ENCODE measurements at places on chromosomes 11 and 22. TPM values are rescaled to one million over a fixed set of nuclear protein-coding genes. Genes with fewer than 3 reads are reported as not detected.

ELFN2 gene
- total RNA-seq = 0.10 TPM

DNA sequence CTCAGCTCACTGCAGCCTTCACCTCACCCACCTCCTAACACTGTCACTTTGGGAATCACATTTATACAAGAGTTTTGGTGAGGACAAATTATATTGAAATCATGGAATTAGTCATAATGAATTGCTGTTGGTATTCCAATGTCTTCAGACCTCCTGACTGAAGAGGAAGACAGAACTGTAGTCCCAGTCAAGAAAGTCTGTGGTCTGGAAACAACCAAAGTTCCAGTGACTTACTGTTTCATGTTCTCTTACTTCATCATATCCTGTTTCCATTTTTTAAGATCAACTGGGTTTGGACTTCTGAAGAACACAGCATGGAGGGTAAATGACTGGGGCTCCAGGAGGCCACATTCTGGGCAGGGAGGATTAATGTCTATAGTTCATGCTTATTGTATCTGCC lies 43.0 kb upstream of the HIPK3 start:
- no peak for DNase-seq

DEAF1 gene
- 77.1 TPM for total RNA-seq

DNA sequence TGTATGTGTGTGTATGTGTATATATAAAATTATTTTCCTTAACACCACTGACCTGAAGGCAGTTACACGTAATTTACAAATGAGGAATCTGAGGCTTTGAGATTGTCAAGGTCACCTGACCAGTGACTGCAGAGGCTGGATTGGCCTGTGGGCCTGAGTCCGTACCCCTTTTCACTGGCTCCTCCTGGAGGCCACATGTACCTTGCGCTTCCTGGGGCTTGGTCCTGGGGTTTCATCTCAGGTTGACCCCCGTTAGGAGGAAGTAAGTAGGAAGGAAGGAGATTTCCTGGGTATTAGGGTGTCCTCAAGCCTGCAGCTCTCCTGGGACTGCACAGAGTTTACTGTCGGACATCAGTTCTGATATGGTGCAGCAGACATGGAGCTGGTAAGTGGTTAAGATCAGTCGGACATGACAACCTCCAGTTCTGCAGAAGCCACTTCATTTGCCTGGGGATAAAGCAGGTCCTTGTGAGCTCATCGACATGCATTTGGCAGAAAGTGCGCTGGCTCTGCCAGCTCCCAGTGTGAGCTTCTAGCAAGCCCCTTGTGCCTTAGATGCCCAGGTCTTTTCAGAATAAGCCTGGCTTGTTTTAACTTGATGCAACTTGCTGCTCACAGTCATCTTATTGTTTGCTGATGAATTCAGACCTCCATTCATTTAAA lies 36.6 kb downstream of the ST3GAL4 start:
- DNase-seq = no peak

DNA sequence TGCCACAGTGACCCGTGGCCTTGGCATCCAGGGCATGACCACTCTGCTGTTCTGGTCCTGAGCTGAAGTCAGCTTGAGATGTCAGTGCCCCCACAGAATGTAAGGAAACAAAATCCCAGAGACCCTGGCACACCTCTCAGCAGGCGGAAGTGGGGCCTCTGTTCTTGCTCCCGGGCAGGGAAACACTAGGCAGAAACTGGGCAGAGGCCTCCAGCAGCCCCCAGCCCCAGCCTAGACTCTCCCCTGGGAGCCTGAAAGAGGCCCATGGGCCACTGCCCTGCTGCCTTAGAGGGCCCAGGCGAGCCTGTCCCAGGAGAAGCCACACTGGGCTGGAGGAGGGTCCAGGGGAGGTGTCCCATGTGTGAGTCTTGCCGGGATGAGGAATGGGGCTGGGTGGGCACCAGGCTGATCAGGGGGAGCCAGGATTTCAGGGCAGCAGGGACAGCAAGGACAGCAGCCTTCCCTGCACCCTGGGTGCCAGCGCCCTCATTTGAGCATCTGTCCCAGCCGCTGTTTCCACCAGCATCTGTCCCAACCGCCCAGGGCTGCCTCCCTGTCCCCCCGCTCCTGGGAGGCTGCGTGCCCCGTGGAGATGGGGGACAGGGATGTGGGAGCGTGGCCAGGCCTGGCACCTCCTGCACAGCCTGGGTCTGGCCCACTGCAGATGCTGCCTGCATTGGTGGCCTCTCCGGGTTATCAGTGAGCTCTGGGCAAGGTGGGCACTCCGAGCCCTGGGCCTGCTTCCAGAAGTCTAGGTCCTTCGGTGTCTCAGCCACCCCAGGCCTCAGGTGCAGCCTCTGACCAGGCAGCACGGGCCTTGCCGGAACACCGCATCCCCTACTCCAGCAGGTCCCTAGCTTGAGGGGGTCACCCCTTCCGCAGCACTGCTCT lies 1072.4 kb downstream of the BRD1 start:
- DNase-seq = no peak

TMEM86A gene
- 5.4 TPM for total RNA-seq

- DNase-seq = no peak
Observed at GRCh38 chr11:134609361-134610115, 197.5 kb upstream of the B3GAT1 start.

DNA sequence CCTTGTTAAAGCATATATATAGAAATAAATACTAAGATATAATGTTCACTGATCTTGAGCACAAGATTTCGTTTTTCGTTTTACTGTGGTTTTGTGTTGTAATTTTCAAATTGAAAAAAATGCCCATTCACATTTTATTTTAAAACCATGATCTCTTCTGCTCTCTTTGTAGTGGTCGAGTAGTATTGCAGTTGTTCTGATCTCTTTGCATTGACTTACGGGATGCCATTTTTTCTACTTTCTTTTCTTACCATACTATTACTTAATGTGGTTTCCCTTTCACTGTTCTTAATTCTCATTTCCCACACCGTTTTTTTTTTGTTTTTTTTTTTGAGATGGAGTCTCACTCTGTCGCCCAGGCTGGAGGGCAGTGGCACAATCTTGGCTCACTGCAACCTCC lies 289.6 kb downstream of the DYNC2H1 start:
- no peak for DNase-seq

- no peak for DNase-seq
Observed at GRCh38 chr22:23419931-23420330, 160.2 kb downstream of the IGLL1 start.

RIC3 gene
- total RNA-seq = 52.9 TPM

PNPLA5 gene
- total RNA-seq = not detected

DNA sequence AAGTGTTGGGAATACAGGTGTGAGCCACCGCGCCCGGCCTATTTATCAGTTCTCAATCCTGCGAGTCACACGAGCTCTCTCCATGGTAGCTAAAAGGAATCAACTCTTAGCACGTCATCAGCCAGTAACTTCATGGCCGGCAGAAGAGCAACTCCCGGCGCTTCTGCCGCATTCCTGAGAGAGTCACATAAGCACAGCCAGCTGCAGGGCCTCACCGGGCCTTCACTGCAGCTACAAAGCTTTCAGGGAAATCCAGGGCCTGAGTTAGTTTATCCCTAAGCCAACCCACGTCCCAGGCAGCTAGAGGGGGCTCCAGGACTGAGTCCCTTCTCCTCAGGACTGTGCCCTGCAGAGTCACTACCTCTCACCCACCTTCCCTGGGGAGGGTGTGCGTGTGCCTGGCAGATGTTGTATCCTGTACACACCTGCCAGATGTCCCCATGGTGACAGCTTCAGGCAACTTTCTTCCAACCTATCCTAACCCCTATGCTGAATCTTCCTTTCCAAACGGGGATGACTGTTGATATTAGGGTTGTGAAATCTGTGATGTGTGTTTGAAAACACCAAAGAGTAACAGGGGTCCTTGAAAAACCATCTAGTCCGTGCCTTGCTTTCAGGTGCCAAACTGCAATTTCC lies 45.9 kb upstream of the ARFGAP3 start:
- DNase-seq = no peak

DNA sequence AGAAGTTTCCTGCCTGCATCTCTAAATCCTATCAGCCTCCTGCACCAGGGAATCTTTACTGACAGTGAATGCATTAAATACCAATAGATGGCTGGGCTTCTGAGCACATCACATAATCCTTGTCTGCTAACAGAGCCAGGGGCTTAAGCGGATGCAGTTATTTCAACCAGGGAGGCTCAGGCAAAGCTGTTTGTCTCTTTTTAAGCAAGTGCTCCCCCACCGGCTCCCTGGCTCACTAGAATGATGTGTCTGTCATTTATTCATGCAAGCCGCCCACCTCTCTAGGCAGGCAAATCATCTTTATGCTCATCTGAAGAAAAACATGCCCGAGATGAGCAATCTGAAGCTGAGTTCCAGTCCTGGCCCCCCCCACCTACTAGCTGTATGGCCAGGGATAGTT lies 182.3 kb downstream of the TENM4 start:
- no peak for DNase-seq

GRCh38 chr22:37222440-37222971 lies 10.2 kb upstream of the SSTR3 start:
- no peak for DNase-seq

- DNase-seq = no peak
Observed at GRCh38 chr11:96622026-96622634, 232.3 kb downstream of the JRKL start.

DNA sequence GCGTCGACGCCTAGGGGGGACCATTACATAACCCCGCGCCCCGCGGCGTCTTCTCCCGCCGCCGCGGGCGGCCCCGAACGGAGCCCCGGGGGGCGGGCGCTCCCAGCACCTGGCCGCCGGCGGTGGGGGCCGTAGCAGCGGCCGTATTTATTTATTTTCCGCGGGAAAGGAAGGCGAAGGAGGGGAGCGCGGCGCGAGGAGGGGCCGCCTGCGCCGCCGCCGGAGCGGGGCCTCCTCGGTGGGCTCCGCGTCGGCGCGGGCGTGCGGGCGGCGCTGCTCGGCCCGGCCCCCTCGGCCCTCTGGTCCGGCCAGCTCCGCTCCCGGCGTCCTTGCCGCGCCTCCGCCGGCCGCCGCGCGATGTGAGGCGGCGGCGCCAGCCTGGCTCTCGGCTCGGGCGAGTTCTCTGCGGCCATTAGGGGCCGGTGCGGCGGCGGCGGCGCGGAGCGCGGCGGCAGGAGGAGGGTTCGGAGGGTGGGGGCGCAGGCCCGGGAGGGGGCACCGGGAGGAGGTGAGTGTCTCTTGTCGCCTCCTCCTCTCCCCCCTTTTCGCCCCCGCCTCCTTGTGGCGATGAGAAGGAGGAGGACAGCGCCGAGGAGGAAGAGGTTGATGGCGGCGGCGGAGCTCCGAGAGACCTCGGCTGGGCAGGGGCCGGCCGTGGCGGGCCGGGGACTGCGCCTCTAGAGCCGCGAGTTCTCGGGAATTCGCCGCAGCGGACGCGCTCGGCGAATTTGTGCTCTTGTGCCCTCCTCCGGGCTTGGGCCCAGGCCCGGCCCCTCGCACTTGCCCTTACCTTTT lies at the start of gene EP300:
TSS of gene EP300 (plus strand) at position 570 of the 795 bp plus-strand sequence. CDS start 413 bp downstream, outside the sequence.
- DNase-seq = peak; percentile 83

DNA sequence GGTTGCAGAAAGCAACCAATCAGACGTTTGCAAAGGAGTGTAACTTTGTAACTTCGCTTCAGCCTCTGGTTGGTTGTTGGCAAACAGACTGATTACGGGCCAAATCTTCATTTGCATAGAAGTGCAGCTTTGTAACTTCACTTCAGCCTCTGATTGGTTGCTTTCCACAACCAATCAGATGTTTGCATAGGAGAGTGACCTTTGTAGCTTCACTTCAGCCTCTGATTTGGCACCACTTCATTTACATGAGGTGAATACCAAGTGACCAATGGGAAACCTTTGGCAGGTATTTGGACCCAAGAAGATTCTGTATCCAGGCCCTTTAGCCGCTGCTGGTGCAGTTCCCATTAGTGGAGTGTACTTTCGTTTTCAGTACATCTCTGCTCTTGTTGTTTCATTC lies 16.0 kb downstream of the USP47 start:
- DNase-seq = no peak

DNA sequence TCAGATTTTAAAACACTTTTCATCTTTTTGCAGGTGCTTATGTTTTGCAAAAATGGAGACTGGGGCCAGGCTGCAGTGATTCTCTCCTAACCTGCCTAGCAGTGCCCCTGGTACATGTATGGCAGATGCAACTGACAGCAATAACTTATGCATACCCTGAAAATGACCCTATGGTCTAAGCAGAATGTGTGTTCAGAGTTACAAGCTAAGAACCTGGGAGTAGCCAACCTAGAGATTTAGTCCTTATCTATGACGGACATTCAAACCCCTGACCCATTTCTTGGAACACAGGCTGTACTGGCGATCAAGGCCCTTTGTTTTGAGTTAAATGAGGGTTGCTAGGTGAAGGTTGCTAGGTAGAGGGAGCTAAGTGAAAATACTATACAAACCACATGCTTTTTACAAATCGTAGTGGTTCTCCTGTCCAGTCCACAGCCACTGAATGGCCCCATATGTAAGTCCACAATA lies 184.9 kb upstream of the SESN3 start:
- no peak for DNase-seq

DNA sequence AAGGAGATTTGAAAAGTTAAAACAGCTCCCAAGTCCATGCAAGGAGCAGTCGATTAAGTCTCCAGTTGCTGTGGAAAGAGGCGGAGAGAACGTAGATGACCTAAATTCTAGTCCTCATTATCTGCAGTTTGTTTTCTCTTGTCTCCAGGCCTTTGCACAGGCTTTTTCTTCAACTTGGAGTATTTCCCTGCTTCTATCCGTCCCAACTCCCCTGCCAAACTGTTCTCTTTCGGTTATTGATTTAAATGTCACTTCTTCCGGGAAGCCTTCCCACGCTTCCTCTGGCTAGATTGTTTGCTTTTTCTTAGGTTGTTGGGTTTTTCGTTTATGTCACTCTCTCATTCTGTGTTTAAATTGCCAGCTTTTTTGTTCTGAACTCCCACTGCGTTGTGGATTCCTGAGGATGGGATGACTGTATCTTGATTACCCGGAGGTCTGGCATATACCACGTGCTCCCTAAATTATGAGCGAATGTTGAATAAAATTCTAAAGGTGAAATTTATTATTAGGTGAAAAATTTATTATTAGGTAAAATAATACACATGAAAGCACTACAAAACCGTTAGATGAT lies 463 bp downstream of the TMEM126B start:
- no peak for DNase-seq

DNA sequence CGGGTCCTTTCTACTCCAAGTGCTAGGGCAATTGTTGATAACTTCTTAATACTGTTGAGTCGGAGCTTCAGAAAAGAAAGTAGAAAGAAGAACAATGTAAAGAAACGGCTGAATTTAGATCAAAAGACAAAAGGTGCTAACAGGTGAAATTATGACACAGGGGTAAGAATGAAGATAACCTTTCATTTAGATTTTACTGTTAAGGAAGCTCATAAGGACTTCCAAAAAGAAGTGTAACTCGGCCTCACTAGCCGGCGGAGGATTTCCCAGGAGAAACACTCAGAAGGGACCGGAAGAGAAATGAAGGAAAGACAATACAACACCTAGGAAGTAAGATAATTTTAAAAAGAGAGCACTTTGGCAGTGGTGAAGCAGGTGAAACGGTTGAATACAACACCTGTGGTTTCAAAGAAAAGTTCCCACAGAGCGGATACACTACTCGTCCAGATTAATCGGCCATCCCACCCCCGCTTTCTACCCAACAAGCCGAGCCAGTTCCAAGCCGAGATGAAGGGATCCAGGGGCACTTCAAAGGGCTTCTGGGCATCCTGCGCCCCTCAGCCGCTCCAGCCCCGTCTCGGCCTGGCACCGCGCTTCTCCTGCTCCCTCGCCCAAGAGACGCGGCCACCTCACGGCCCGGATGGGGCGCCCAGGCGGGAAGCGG lies 737 bp downstream of the PPP2R1B start:
- no peak for DNase-seq

GRCh38 chr22:45157907-45158306 lies 5.8 kb upstream of the NUP50 start:
- DNase-seq = no peak

SLC22A8 gene
- total RNA-seq = not detected

Data from T-helper 17 cell (primary cell).